ENCODE measurements at places on chromosomes 6 and 20.

- DNase-seq = no peak
Observed at GRCh38 chr6:43088654-43089056, 12.5 kb downstream of the PTK7 start.

DNA sequence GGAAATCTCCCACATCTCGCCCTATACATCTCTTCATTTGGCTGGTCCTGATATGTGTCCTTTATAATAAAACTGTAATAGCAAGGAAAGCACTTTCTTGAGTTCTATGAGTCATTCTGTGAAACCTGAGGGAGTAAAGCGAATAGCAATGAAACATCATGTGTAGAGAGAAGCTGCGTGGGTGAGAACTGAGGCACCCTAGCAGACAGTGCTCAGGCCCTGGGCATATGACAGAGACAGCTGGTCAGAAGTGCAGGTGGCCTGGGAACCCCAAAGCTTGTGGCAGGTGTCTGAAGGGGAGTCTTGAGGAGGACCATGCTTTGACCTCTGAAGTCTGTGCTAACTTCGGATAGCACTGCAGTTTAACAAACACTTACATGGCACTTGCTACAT, 1.3 kb upstream of the BLOC1S5 start:
- DNase-seq = no peak

- DNase-seq = no peak
Observed at GRCh38 chr6:152993431-152993830, 9.1 kb downstream of the MTRF1L start.

- DNase-seq = no peak
Observed at GRCh38 chr6:45772051-45772450, 243.6 kb downstream of the CLIC5 start.
